ENCODE measurements at places on chromosomes 2 and 18.
A peak's percentile ranks its signal among the peaks of the same experiment; 100 is the strongest.

DNA sequence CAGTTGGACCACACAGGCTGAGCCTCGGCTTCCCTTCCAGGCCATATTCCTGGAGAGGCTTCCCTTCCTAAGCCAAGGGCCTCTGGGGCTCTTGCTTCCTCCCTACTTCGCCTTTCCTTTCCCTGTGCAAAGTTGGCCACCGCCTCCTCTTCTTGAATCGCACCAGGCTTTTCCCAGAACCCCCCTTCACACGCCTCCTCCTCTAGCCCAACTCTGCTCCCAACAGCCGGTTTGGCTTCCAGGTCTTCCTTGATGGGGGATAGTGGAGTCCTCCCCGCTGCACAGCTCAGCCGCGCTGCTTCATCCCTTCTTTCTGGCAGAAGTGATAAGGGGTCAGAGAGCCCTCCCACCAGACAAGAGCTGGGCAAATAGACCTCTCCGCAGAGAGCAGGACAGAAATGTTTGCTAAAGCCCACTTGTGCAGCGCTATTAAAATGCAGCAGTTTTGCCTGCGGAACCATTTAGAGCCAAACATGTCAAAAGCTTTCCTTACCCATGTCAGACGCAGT lies 56.4 kb downstream of the SNORC start:
- no peak for DNase-seq

- no peak for DNase-seq
Measured at GRCh38 chr18:378079-378478, 110.2 kb upstream of the THOC1 start.

DNA sequence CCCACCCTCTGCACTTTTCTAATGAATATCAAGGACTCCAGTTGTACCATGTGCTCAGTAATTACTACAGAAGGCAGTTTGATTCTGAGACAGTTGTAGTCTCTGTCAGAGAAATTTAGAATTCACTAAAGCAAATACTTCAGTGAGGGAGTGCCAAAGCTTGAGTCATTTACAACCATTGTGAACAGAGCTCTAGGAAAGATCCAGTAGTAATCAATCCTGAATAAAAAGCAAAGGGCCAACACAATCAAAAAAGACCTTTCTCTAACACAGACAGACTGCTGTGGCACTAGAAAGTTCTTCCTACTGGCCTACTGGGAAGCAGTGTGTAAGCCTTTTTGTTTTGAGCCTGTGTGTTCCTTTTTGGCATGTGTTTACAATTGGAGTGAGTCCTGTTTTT lies 135.6 kb upstream of the UNC80 start:
- no peak for DNase-seq

DNA sequence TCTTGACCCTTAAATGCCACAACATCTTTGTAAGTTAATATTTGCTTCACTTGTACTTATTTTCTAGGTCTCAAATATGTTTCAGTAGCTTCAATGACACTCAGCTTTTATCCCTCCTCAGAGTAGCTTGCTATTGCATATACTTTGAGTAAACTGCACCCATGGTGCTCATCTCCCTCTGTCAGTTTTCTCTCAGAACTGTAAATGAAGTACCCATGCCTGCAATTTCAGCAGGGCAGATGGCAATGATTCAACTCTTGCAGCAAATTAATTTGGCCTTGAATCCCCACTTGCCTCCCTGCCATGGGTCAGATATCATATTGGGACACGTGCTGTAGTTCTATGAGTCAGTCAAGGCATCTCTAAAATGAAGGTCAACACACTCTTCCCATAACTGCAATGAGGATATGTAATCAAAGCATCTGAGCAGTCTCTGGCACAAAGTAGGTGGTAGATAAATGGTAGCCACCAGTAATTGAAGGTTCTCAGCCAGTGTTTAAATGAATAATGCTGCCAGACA lies 225.8 kb downstream of the PIEZO2 start:
- peak; percentile 63 for DNase-seq

- no peak for DNase-seq
Measured at GRCh38 chr2:89767572-89768435, 1076.3 kb downstream of the RPIA start.

- peak; percentile 42 for DNase-seq
Measured at GRCh38 chr2:138059487-138060300, 95.4 kb downstream of the HNMT start.

DNA sequence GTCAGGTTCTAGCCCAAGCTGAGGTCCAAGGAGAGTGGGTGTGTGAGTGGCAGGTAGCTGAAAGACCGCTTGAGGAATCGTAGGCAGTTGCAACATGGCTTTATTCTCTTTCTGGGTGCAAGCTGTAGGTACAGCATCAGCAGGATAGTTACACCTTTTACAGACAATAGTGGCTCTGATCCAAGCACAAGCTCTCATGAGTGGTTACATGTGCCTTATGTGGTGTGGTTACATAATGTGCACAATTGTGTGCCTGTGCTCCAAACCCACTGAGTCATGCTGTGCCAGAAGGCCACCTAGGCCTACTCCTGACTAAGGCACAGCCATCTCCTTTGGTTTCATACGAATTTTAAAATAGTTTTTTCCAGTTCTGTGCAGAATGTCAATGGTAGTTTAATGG lies 227.6 kb downstream of the SATB2 start:
- no peak for DNase-seq

DNA sequence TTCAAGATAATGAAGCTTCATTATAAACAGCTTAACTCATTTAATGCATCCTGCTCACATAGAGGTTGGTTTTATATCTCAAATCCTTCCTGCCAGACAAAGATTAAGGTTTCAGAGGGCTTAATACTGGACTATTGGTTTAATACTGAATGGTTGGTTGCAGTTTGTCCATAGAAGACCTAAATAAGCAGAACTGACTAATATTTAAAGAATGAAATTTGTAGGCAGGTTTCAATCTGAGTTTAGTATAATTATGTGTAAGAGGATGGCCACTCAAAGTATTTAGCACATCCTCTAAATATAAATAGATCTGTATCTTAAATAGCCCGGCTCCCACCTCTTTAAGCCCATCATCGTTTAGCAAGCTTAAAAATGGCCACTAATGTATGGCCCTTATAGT lies 92.5 kb downstream of the EPB41L5 start:
- peak; percentile 28 for DNase-seq

GRCh38 chr2:27489118-27489497 lies 435 bp downstream of the IFT172 start:
- peak; percentile 34 for DNase-seq

DNA sequence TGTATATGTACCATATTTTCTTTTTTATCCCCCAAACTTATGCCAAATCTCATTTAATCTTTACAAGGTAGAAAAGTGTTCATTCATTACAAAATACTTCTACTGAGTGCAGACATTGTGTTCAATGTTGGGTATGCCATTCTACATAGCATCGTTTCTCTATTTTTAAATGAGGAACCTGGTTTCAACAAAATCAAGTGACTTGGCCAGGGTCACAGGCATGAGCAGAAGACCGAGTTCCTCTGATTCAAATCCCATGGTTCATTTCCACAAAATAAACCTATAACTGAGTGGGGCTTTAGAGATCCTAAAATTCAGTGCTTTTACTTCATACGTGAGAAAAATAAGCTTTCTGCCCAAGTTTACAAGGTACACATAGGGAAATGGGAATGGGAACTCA lies 81.4 kb upstream of the RASGRP3 start:
- DNase-seq, result no peak

GRCh38 chr18:55453186-55453585 lies 134.8 kb downstream of the TCF4 start:
- no peak for DNase-seq

Data from iris pigment epithelial cell (primary cell).